ENCODE measurements at places on chromosomes 1 and 21.

GRCh38 chr1:8047112-8047511, 21.0 kb upstream of the ERRFI1 start:
- DNase-seq, result no peak

DNA sequence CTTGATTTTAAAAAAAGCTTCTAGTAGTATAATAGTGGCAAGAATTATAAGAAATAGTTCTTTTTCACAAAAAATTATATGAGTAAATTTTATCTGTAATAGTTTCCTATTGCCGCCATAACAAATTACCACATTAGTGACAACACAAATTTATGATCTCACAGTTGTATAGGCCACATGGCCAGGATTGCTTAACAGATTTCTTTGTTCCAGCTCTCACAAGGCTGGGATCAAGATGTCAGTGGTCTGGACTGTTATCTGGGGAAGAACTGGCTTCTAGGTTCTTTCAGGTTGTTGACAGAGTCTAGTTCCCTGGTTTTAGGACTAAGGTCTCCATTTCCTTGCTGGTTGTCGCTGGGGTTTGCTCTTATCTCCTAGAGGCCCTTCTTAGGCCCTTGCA, 236.4 kb downstream of the USP25 start:
- DNase-seq, result no peak

DNA sequence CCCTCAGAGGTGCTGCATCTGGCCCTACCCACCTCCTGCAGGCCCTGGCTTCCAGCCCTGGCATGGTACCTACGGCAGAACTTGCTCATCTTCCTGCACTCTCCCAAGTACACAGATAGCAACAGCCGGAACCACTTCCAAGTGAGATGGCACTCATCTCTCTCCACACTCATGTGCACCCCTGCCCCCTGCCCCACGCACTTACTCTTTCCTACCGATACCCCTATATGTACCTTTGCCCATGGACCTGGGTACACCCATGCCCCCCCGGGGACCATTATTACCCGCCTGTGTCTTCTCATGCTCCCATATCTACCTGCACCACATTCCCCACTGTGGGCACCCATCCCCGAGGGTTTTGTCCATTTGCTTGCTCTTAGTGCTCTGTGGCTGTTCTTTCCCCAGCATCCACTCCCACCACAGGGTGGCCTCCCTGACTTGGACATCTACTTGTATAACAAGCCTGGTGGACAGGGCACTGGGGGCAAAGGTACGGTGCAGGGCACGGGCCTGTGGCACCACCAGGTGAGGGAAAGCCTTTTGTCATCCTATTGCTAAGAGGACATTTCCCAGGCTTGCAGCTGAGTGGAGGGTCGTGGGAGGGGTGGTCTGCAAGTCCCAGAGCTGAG, 14.7 kb downstream of the HYI start:
- no peak for DNase-seq

GRCh38 chr1:33332357-33332789, 11.5 kb upstream of the A3GALT2 start:
- DNase-seq, result no peak

DNA sequence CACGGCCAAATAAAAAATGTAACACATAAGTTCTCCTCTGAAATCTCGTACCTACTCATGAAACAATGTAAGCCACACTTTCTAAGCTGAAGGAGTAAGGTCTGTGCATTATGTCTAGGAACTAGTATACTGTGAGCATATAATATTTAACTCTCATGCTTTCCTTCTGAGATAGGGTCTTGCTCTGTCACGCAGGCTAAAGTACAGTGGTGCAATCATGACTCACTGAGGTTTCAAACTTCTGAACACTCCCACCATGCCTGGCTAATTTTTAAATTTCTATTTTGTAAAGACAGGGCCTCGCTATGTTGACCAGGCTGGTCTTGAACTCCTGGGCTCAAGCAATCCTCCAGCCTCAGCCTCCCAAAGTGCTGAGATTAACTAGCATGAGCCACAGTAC, 71.3 kb downstream of the AHCTF1 start:
- no peak for DNase-seq

GRCh38 chr1:151056149-151056548, 3.3 kb downstream of the CDC42SE1 start:
- DNase-seq, result no peak

DNA sequence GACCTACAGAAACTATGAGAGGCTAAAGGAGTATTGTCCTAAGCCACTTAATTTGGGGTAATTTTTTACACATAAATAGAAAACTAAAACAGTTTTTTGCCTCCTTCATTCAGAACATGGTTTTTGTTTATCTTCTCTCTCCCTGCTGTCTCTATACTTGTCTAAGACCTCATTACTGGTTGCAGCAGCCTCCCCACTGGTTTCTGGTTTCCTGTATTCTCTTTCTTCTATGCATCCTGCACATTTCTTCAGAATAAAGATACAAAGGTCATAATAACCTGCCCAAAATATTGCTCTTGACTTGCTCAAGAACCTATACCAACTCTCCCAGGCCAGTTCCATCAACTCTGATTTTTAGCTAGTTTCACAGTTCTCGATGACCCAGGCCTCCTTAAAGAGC, 19.8 kb upstream of the BOLA1 start:
- no peak for DNase-seq

Measured in GM18507 (cell line).